ENCODE measurements at places on chromosomes 16 and 17.

DNA sequence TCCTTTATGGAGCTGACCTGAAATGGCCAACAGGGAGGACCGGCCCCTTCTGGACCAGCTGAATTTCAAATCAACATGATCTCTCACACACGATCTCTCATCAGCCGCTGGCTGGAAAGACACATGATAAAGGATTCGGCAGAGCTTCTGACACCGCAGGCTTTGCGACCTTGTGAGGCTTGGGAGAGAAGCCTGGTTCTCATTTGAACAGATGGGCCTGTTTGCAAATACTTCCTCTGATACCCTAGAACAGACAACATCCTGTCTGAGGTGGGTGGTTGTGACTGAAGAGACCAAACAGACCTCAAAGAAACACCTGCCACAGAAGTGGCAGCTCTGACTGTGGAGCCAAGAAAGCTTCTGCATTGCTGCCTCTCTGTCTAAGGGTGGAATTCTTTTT, 77.9 kb upstream of the SDK2 start:
- DNase-seq: no peak

DNA sequence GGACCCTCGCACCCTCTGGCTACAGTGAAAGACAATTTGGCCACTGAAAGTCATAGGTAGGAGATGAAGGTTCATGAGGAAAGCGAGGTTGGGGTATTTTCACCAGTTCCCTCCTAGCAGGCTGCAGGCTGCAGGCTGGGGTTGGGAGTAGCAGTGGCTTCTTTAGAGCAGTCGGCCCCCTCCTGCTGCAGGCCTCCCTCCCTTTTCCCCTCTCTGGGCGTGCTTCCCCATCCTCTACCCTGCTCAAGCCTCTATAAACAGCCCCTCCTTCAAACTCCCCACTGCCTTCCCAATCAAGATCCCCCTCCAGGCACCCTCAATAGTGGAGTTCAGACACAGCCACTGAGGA, 41.8 kb downstream of the GAS7 start:
- no peak for DNase-seq

DNA sequence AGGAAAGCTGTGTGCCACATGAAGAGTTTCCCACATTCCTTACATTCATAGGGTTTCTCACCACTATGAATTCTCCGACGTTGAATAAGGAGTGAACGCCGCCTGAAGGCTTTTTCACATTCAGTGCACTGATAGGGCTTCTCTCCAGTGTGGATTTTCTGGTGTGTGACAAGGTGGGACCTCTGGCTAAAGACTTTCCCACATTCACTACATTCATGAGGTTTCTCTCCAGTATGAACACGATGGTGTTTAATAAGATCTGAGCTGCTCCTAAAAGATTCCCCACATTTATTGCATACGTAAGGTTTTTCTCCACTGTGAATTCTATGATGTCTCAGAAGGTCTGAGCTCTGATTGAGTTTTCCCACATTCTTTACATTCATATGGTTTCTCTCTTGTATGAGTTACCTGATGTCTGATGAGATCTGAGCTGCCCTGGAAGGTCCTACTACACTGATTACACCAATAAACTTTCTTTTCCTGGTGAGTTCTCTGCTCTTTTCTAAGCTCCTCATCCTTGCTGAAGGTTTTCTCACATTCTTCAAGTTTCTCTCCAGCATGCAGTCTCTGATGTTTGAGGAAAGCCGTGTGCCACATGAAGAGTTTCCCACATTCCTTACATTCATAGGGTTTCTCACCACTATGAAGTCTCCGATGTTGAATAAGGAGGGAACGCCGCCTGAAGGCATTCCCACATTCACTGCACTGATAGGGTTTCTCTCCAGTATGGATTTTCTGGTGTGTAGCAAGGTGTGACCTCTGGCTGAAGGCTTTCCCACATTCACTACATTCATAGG, 10.0 kb downstream of the ZNF594 start:
- no peak for DNase-seq

GRCh38 chr16:11300560-11300892, 19.4 kb upstream of the PRM1 start:
- no peak for DNase-seq

- no peak for DNase-seq
Measured at GRCh38 chr17:35807371-35808144, 1.7 kb upstream of the TAF15 start.

GRCh38 chr16:4913130-4913773, 23.7 kb downstream of the PPL start:
- no peak for DNase-seq

DNA sequence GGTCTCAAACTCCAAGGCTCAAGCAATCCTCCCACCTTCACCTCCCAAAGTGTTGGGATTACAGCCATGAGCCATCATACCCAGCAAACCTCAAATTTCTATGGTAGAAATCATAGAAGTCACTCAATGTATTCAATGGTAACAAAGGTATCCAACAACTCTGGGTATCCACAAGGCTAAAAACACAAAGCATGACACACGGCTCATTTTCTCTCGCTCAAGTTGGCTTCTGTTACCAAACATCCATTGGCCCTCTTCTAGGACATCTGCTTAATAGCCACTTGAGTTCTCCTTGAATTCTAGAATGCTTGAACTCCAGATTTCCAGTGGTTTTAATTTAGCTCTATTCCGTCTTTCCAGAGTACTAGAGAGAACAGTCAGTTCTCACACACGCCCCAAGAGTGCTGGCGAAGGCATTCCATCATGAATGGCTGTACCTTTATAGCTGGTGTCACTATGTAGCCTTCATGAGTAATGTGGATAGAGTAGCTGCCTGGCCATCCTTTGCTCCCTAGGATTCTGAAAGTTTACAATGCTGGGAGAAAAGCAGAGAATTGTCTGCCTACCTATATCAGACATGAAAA, 42.6 kb downstream of the SPAG9 start:
- DNase-seq: no peak

- no peak for DNase-seq
Measured at GRCh38 chr17:610276-610675, 104.4 kb downstream of the VPS53 start.

GRCh38 chr17:3751836-3752235, 28.1 kb downstream of the HASPIN start:
- no peak for DNase-seq

DNA sequence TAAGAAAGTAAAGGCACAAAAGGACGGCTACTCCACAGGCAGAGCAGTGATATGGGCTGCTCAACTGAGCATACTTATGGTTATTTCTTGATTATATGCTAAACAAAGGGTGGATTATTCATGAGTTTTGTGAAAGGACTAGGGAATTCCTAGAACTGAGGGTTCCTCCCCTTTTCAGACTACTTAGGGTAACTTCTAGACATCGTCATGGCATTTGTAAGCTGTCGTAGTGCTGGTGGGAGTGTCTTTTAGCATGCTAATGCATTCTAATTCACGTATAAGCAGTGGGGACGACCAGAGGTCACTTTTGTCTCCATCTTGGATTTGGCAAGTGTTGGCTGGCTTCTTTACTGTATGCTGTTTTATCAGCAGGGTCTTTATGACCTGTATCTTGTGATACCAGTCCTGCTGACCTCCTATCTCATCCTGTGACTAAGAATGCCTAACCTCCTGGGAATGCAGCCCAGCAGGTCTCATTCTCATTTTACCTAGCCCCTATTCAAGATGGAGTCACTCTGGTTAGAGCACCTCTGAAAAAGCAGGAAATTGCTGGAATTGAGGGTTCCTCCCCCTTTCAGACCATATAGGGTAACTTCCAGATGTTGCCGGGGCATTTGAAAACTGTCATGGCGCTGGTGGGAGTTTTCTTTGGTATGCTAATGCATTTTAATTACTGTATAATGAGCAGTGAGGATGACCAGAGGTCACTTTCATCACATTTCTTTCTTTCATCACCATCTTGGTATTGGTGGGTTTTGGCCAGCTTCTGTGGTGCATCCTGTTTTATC, 388.5 kb downstream of the XYLT1 start:
- DNase-seq: no peak

DNA sequence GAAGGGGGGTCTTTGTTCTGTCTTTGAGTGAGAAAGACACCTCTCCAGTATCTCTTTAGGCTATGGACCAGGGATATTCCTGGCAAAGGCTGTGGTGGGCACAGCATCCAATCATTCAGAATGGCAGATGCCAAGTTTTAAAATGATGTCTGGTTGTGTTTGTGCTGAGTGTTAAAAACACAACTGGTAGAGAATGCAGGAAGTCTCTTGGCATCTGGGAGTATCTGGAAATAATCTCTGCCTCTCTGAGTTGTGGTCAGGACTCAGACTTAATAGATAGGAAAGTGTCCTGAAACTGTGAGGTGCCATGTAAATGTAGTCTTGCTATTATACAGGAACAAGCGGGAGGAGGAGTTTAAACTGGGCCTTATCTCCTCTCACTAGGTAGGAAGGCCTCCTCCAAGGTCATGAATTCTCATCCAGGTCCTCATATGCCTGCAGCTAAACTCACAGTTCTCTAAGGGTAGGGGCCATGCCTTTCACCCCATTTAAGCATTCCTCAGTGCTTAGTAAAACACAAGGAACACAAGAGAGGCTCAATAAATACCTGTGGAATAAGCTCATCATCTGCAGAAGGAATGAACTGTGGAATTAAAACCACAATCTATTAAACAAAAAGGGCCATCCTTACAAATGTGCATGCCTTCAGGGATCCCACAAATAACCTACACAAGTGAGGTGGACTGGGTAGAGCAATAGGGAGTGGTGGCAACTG, 317.6 kb downstream of the CBLN1 start:
- peak; percentile 90 for DNase-seq

- DNase-seq: peak; percentile 77
Measured at GRCh38 chr17:48594538-48595277, 1.1 kb upstream of the HOXB5 start.

DNA sequence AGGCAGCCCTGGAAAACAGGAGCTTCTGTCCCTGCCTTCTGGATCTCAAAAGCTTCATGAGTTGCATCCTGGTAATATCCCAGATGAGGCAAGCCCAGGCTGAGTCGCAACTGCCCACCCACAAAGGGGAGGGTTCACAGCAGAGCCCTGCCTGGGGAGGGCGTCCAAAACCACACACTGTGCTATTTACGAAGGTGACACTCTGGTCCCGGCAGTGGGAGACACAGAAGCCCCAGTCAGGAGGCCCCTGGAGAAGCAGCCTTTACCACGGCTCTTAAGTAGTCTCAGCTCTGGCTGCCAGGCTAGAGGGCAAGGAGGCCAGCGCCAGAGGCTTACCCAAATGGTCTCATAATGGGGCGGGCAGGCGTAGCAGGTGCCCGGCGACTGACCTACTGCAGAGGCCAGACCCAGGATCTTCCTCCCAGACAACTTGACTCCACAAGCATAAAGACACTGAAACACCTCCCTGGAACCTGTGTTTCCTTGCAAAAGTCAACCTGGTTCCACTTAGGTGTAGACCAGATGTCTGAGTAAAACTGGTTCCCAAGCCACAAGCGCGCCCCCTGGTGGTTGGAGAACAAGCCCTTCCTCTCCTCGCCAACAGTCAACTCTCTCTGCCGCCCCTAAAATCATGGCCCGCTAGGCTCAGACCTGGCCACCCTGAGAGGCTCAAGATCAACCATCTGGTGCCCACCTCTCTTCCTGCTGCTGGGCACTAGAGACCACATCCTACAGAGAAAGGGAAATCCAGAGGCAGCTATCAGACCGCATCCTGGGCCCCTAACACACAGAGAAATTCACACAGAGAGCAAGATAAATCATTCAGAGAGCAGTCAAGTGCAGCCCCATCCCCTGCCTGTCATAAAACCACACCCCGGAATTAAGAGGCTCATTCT, 5.2 kb downstream of the AXIN2 start:
- peak; percentile 92 for DNase-seq

DNA sequence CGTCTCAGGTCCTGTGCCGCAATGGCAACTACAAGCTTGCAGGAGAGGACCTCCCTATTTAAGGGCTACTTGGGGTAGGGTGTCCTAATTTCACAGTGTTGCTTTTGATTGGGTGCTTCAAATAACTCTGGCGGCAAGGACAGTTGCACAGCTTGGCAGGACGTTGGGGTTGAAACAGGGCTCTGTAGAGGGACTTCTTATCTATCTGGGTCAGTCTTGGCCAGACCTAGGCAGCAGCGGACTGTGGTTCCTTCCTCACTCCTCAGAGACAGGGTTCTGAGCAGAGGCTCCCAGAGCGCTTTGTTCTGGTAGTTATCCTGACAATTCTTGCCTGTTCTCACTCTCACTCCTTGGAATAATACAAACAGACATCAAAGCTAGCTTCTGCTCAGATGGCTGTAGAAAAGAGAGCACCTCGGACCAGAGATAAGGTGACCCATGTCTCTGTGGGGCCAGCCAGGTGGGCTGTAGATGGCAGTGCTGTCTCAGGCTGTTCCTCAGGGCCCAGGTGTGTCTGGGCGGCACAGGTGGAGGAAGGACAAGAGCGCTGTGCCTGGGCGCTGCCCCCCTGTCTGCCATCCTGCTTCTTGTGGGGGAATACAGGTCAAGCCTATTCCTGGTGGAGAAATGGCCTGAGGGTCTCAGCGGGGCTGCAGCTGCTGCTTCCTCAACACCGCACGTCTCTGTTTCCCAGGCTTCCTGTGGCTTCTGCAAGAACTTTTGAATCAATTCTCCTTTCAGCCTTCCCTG, 61.0 kb downstream of the PLD6 start:
- no peak for DNase-seq

DNA sequence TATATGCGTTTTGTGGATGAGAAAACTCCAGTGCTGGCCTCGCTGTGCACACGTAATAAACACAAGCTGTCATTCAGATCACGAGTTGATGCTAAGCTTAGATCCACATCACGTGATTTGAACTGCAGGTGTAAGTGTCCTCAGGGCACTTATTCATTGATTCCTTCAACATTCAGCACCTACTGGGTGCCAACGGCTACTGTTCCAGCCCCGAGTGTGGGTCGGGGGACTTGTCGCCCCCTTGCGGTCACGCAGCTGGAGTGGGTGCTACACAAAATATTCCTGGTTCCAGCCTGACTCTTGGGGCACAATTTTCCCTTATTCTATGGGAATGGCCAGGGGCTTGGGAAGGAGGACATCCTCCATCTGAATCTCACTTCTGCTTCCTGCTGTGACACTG, 29.9 kb upstream of the GINS2 start:
- peak; percentile 59 for DNase-seq

- DNase-seq: peak; percentile 74
Measured at GRCh38 chr16:3589441-3589921, 12.3 kb upstream of the NLRC3 start.

DNA sequence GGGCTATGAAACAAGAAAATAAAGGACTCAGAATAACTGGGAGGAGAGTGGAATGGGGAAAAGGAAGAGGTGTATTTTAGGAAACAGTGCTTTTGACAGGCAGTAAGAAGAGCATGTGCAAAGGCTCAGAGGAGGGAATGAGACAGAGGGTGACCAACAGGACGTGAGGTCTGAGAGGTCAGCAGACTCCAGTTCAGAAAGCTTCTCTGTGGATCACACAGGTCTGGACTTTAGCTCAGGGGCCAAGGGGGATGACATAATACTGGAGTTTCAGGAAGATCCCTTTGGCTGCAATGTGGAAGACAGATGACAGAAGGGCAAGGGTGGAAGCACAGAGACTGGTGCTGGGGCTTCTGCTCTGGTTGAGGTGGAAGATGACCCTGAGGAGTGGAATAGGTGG, 489.9 kb upstream of the CDH5 start:
- no peak for DNase-seq

- DNase-seq: no peak
Measured at GRCh38 chr17:68835071-68835470, 120.1 kb downstream of the ABCA8 start.
